ENCODE measurements at places on chromosomes 7 and 10. TPM values are rescaled to one million over a fixed set of nuclear protein-coding genes. Genes with fewer than 3 reads are reported as not detected.

- no peak for DNase-seq
Measured at GRCh38 chr7:27491534-27491933, 171.1 kb downstream of the HIBADH start.

Gene ENTPD1
- 14.9 TPM for total RNA-seq

GRCh38 chr10:126022841-126023240, 126.5 kb downstream of the FANK1 start:
- DNase-seq = no peak

DNA sequence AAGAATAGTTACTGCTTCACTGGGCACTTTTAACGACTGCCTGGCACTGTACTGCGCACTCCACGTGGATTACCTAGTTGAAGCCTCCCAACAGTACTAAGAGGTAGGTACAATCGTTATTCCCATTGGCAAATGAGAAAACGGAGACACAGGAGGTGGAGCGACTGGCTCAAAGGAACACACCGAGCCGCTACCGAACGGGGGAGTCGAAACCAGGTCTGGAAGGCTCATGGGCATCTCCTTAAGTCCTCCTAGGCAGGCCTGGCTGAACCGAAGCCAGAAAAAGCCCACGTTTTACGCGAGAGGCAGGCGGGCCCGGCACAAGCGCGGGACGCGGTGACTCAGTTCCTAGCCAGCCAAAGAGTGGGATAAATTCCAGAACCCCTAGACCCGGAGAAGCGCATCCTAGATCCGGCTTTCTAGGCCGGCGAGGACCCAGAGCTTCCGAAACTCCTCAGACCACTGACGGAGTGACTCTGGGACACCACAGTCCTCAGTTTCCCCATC, 472 bp downstream of the PDAP1 start:
- peak; percentile 72 for DNase-seq

DNA sequence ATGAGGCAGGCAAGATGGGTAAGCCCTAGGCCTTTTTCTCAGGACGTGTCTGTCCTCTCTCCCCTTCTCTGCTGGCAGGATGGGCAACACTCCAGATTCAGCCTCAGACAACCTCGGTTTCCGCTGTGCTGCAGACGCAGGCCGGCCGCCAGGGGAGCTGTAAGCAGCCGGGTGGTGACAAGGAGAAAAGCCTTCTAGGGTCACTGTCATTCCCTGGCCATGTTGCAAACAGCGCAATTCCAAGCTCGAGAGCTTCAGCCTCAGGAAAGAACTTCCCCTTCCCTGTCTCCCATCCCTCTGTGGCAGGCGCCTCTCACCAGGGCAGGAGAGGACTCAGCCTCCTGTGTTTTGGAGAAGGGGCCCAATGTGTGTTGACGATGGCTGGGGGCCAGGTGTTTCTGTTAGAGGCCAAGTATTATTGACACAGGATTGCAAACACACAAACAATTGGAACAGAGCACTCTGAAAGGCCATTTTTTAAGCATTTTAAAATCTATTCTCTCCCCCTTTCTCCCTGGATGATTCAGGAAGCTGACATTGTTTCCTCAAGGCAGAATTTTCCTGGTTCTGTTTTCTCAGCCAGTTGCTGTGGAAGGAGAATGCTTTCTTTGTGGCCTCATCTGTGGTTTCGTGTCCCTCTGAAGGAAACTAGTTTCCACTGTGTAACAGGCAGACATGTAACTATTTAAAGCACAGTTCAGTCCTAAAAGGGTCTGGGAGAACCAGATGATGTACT, 13.1 kb downstream of the PHKG1 start:
- peak; percentile 82 for DNase-seq

- no peak for DNase-seq
Measured at GRCh38 chr7:127768241-127768640, 116.2 kb downstream of the SND1 start.

DNA sequence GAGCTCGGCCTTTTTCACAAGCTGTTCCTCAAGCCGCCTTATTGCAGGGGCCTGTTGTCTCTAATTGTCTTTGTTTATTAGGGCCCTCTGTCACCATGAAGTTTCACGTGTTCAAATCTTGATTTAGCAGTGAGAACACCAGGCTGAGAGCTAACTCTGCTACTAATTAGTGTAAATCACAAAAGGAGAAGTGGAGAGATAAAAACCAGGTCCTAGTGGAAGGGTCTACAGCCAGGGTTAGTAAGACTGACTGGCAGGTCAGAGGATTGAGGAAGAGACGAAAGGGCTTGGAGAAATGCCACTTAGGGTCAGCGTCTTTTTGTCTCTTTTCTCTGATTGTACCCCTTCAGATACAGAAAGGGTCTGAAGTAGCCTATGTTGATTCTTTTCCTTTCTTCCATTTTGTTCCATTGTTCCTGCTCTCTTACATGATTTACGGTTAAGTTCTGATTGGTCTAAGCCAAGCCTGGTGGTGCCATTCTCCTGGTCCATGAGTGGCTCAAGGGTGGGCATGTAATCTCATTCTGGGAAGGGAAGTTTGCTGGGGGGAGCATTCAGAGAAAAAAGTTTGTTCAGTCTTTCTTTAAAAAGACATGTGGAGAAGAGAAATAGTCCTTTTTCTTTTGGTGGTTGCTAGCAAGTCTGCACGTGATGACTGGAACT, 21.3 kb downstream of the SSMEM1 start:
- no peak for DNase-seq

DNA sequence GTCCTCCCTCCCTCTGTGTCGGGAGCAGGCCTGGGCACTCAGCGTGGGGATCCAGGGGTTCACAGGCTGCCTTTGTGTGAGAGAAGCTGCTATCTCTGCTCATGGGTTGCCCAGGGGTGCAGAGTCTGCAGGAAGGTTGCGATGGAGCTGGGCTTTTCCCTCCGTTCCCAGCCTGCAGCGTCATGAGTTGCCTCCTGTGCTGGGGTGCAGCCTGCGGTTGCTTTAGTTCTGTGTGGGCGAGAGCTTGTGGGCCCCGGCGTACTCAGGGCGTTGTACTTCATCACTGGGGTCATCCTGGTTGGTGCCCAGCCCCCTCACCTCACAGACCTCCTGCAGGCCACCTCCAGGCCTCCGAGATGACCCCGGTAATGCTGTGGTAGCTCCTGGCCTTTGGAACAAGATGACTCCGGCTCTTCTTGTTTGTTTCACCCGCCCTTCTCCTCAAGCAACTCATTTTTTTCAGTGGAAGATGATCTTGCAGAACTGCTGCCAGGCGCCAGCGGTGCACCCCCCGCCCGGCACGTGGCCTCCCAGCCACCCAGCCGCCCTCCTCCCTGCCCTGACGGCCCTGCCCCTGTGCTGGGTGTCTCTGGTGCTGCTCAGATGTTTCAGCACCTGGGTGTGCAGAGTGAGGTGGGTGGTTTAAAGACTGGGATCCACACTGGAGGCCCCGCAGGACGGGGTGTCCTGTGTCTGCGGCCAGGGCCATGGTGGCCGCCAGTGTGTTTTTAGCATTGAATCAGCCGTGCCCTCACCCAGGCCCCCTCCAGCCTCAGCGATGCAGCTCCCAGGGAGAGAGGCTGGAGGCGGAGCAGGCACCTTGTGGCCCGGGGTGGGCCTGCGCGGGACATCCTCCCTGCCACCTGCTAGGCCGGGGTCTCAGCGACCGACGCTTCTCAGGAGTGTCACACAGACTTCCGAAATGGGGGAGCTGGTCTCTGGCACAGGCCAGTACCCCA, 7.2 kb downstream of the AP5Z1 start:
- DNase-seq = no peak

DNA sequence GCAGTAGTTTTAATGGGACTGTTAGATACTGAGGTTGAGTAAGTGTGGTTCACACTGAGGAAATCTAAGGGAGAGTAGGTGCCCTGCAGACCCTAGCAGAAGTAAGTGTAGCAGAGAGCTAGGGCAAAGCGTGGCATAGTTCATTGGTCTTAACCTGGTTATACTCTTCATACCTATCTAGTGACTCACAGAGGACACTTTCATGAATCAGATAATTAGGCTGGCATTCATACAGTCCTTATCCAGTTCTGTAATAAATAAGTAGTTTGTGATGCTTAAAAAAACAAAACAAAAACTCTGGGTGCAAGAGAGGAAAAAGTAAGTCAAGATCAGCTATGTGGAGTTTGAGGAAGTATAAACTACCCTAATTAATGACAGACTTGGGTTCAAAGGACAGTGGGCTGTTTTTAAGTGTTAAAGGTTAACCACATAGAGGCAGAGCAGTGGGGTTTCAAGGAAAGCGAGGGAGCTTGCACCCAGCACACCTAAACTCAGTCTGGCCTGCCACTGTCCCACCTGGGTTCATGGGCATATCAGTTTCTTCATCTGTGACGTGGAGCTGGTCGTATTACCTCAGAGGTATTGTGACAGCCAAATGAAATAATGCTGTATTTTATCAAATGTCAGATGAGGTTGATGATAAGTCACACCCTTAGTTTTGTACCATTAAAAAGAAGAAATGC, 27.1 kb downstream of the LMTK2 start:
- no peak for DNase-seq

DNA sequence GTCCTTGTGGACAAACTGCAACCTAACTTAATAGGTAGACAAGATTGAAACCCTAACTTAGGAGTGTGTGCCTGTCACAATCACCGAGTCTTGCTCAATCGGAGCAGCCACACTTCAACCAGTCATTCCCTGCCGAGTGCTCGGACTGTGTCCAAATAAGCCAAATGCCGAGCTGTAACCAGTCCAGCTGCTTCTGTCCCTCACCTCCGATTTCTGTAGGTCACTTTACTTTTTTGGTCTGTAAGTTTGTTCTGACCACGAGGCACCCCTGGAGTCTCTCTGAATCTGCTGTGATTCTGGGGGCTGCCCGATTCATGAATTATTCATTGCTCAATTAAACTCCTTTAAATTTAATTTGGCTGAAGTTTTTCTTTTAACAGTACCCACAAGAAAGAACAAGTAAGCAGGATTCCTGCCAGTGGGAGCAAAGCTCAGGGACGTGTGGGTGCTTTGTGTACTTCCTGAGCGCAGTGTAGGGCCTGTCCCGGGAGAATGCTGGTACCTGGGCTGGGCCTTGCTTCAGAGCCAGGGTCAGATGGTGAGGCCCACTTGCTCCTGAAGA, 140.1 kb downstream of the ACTR3B start:
- peak; percentile 83 for DNase-seq
